GM12878 (cell line): ENCODE measurements at places on chromosomes 13 and 19.

GRCh38 chr13:60590800-60591747 is 194.1 kb downstream of the TDRD3 start:
- no peak for DNase-seq

GRCh38 chr19:29807178-29807577 is 4.6 kb upstream of the CCNE1 start:
- DNase-seq, result no peak

GRCh38 chr19:55042688-55043087 is 4.6 kb upstream of the GP6 start:
- DNase-seq, result no peak

GRCh38 chr13:83824120-83824519 is 58.2 kb downstream of the SLITRK1 start:
- DNase-seq, result no peak

- no peak for DNase-seq
These were observed 50.2 kb upstream of the LATS2 start for GRCh38 chr13:21111546-21111945.

DNA sequence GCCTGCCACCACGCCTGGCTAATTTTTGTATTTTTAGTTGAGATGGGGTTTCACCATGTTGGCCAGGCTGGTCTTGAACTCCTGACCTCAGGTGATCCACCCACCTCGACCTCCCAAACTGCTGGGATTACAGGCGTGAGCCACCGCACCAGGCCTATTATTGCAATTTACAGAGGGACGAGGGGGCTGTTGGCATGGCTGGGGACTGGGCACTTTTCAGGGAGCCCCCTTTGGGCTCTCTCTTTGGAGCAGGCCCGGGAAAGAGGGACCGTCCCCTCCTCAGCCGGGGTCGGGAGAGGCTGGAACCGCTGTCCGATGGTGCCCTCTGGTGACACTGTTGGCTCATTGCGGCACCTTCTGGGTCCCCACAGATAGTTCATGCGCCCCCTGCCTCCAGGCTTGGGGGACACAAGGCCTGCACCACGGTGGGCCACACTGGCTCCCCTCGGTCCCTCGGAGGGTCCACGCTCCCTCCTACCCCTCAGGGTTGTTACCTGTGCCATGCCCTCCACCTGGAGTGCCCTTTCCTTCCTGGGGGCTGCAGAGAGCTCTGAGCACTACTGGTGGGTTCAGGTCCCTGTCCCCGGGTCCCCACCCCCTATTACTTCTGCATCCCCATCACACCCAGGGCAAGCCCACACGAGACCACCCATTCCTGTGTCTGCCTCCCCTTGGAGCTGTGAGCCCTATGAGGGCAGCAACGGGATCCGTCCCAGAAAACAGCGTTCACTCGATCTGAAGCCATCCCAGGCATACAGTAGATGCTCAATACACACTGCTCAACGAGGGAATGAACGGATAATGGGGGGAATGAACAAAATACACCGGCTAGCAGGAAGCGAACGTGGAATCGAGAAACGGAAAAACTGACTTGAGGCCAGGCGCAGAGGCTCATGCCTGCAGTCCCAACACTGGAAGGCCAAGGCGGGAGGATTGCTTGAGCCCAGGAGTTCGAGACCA is 12.5 kb downstream of the FEM1A start:
- DNase-seq, result no peak

GRCh38 chr19:15895876-15896430 is 1.9 kb downstream of the CYP4F2 start:
- no peak for DNase-seq

GRCh38 chr19:3985643-3986259 is 488 bp upstream of the EEF2 start:
- no peak for DNase-seq
